ENCODE measurements at places on chromosomes 2 and 18.

DNA sequence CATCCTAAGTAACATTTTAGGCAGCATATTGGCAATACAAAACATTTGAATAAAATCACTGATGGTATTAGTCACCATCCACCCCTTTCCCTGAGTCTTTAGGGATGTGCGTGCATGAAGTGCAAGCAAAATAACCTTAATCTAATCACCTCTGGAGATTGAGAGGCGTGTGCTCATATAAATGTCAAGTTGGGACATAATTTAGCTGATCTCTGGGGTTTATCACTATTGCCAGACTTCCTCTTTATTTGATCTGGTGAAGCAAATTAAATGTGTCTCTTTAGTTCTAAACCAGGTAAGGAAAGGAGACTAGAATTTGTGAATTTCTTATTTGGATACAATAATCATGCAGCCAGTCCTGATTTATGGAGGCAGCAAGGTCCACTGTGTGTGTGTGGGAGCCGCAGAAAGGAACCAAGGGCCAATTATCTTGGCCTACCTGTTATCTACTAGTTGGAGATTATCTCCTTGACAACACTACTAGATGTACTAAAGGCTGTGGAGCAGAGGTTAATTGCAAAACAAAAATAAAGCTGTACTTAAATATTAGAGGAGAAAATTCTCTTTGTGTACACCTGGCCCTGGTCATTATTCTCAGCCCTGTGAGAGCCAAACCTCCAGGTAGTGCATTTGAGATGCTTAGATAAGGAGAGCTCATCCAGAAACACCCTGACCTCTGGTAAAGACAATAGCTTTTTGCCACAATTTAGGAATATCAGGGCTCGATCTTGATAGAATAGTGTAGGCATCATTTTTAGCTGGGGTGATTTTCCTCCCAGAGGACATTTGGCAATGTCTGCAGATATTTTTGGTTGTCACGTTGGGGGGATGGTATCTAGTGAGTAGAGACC lies 78.2 kb downstream of the HRH4 start:
- DNase-seq, result no peak

DNA sequence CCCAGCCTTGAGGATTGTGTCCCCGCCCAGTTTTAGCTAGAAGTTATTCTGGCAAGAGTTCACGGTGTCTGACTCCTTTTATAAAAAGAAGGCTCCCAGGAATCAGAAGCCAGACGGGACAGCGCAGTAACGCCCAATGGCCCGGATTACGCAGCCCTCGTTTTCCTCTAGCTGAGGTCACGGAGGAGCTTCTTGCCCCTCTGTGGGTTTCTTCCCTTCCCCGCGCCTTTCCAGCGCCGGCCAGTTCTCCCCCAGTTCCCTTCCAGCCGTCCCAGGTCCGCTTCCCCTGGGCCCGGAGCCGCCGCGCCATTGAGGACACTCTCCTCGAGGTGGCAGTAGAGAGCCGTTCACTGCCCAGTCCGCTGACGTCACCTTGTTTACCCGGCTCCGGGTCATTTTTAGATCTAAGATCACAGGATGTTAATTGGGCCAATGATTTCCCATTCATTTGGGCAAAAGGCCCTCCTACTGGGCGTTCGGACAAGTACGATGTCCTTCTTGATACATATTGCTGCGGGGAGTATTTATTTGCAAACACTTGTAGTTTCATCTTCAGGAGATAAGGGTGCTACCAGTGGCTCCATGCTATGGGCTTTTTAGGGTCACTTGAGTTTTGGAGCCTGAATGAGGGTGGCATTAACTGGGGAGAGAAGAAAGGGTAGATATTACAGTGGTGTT lies 81.5 kb upstream of the PPM1B start:
- DNase-seq, result peak; percentile 85

- DNase-seq, result no peak
Measured at GRCh38 chr18:45678850-45679249, 45.1 kb upstream of the SLC14A1 start.

GRCh38 chr2:33250417-33251029 lies 225.9 kb upstream of the RASGRP3 start:
- no peak for DNase-seq

DNA sequence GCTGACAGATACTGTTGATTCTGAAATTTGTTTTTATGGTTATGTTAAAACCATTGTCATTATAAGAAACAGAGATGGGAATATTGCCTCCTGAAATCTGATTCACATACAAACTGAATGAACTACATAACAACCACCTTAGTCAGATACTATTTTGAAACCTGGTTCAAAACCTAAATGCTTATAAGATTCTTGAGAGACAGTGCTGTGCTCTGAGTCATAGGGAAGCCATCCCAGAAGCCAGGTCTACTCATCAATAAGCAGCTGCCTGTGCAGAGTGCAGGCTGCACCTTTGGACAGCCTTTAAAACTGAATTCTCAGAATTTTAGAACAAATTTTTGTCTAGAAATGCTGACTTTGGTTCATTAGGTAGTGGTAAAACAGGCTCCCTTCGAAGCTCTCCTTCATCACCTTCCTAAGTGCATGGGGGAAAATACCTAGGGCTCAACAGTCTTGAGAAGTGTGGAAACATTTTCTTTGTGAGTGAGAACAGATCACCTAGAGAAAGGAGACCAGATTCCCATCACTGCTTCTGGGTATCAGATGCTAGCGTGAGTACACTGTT lies at the start of gene SERPINB7:
Gene SERPINB7 (plus strand): TSS at position 253 of the 565 bp plus-strand sequence. CDS start 6,955 bp downstream, outside the sequence.
- no peak for DNase-seq

GRCh38 chr2:15756882-15757819 lies 165.5 kb downstream of the DDX1 start:
- no peak for DNase-seq

- DNase-seq, result no peak
Measured at GRCh38 chr2:70685771-70686171, 82.2 kb downstream of the ADD2 start.

GRCh38 chr2:234851451-234851850 lies 100.4 kb upstream of the SH3BP4 start:
- DNase-seq, result no peak

- no peak for DNase-seq
Measured at GRCh38 chr2:12949406-12949805, 232.7 kb downstream of the TRIB2 start.

- no peak for DNase-seq
Measured at GRCh38 chr2:207037896-207038295, 98.6 kb downstream of the CPO start.

- peak; percentile 23 for DNase-seq
Measured at GRCh38 chr2:239247401-239248245, 153.2 kb downstream of the HDAC4 start.

GRCh38 chr2:203826704-203827103 lies 40.9 kb upstream of the CTLA4 start:
- no peak for DNase-seq

DNA sequence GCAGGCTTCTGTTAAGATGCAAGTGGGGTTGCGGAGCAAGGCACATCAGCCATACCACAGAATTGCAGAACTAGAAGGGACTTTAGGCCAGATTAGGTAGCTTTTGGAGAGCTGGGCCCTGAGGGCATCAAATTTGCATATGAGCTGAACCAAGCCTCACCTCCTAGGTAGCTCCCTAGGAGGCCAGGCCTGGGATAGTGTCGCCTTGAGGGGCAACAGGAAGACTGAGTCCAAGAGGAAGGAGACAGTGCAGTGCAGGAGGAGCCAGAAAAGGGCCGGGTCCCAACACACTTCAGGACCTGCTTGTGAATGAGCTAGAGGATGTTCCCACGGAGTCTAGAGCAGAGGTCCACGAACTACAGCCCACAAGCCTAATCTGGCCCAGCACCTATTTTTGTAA lies 98.7 kb downstream of the MAPK4 start:
- DNase-seq, result no peak

GRCh38 chr18:38933910-38934510 lies 1368.4 kb upstream of the CELF4 start:
- DNase-seq, result no peak

DNA sequence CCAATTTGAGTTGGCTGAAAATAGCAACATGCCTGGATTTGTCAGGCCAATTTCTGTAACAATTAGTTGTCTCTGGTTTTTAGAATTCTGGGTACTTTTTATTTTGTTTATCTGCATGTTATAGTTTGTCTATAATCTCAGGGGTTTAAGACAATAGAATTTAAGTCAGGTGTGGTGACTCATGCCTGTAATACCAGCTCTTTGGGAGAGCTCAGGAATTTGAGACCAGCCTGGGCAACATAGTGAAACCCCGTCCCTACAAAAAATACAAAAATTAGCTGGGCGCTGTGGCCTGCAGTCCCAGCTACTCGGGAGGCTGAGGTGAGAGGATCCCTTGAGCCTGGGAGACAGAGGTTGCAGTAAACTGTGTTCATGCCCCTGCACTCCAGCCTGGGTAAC lies 114.4 kb upstream of the GLS start:
- DNase-seq, result no peak

DNA sequence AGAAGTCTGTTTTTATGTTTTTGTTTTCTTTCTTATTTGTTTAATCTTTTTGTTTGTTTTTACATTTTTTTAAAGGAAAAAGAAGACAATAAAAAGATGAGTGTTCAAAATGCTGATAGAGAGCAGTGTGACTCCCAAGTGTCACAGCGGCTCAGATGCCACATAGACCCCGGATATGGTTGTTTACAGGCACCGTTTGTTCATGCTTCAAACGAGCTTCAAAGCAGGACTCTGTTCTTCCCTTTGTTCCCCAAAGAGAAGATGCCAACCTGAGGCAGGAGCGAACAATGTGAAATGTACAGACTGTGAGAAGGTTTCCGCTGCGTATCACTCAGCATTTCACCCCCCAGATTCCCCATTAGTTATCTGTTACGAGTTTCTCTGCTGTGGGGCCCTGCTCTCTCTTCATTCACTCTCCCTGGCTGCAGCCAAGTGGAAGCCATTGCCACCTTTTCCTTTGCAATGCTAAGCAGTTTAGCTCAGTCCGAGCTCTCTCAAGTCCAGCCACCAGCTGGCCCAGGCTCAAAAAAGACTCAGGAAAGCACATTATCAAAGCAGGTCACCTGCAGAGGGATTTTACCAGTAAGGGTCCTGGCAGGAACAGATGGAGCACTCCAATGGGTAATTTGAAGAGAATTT lies 36.4 kb upstream of the PHLPP1 start:
- no peak for DNase-seq
